Fibroblast of upper back skin (primary cell): ENCODE measurements at places on chromosomes 12 and 14.

- peak; percentile 90 for DNase-seq
Measured at GRCh38 chr12:66637699-66638301, 41.1 kb downstream of the GRIP1 start.

- peak; percentile 13 for DNase-seq
Measured at GRCh38 chr12:685388-685787, 22.1 kb upstream of the NINJ2 start.

DNA sequence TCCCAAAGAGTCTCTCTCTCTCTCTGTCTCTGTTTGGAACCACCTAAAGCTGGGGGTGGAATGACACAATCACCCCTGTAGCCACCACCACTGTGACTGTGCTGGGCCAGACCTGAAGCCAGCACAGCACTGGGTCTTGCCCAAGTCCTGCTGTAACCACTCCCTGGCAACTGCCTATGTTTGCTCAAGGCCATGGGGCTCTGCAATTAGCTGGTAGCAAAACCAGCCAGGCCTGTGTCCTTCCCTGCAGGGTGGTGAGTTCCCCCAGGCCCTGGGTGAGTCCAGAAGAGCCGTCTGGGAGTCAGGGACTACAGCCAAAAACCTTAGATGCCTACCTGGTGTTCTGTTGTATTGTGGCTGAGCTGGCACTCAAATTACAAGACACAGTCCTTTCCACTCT, 50.8 kb downstream of the DGLUCY start:
- no peak for DNase-seq

GRCh38 chr14:60197629-60198303, 32.6 kb upstream of the DHRS7 start:
- DNase-seq, result no peak

DNA sequence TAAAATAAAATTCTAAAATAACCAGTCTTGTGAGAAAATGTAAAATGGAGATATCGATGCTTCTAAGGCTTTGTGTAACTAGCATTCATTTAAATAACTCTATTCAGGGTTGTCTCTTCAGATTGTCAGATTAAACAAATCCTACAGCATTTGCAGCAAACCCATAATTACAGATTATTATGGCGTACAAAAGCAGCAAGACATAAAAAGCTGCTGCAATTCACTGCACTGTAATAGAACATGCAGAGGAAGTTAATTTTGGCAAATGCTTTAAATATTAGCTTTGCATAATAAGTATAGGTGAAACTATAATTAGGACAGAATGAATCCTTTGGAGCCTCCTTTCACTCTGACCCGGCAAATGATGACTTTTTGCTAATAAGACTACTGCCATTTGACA, 98.3 kb downstream of the INSM2 start:
- DNase-seq, result no peak

GRCh38 chr12:75042125-75042524, 167.5 kb downstream of the KCNC2 start:
- no peak for DNase-seq

DNA sequence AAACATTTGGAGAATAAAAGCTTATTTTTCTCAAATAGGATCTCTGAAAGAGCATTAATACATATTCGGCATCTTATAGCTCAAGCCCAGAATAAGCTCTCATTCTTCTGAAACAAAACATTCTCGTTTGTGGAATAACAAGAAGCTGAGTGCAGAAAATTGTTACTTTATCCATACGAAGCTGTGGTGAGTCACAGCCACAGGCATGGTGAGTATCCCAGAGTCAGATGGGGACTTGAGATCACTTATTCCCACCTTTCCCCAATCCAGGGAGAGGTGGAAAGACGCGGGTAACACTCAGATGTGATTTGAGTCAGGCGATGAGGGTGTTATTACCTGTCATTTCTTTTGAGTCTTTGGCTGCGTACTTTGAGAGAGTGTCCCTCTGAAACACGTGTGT, 214.6 kb upstream of the TMEM132C start:
- DNase-seq, result peak; percentile 36

- DNase-seq, result no peak
Measured at GRCh38 chr12:124445826-124446225, 121.6 kb downstream of the NCOR2 start.

DNA sequence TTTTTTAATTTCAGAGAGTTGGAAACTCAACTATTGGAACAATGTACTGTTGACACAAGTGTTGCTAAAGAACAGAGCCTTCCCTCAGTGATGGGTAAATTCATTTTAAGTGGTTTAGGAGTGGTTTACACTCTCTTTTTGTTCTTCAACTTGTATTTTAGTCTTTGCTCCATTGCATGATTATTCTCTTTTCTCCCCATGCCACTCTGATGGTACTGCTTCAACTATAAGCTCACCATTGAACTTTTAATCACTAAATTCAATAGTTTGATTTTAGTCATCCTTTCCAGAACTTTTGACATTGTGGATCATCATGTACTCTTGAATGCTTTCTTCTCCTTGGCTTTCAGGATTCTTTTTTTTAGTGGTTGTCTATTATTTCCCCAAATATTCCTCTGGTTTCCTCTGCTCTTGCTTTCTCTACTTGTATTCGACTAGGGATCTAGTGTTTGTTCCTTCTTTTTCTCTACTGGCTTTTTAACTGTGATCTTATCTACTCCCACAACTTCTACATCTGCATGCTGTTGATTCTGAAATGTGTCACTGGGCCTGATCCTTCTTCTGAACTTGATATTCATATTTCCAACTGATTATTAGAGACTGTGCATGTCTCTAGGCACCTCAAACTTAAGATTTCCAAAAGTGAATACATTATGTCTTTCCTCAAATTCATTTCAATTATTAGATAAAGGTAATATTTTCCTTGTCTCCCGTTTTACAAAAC, 15.4 kb downstream of the ACTR10 start:
- DNase-seq, result no peak

GRCh38 chr14:97840159-97840558, 1043.0 kb downstream of the VRK1 start:
- no peak for DNase-seq

DNA sequence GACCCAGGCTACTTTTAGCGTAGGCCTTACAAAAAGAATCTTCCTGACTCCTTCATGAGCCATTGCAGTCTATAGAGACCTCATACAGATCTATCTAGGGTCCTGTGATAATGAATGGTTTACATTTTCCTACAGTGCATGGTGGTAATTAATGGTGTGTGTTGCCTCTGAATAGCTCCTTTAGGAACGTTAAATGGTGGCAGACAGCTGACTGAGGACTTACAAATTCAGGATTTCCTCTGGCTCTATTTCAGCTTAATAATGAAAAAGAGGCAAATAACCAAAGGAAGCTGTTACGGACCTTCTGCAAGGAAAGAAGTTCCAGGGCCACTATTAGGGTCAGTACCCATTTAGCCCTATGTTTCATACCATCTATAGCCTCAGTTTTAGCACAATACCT, 5.1 kb downstream of the IKBIP start:
- no peak for DNase-seq

DNA sequence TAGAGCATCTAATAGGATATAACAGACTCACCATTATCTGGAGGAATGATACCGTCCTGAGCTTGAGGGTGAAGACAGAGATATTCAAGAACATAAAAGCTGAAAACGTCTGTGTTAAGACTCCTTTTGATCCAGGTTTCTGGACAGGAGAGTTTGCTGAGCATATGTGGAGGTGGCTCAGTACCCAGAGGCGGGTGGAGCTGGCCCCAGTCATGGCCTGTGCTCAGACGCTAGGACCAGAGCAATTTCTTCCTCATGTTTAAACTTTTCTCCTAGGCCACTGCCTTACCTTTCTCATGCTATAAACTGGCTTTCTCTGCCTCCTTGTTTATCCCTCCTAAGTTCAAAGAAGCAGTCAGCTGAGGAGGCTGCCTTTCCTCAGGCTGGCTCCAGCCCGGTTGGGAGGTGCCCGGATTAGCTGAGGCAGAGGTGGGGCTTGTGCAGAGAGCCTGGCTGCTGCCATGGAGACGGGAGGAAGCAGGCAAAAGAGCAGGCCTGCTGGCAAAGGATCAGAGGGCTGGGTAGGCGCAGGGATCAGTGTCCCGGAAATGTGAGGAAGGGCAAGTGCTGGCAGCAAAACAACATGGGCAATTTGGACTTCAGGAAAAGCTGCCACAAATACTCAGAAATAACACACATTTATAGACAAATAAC, 13.7 kb downstream of the COA8 start:
- DNase-seq, result peak; percentile 58

DNA sequence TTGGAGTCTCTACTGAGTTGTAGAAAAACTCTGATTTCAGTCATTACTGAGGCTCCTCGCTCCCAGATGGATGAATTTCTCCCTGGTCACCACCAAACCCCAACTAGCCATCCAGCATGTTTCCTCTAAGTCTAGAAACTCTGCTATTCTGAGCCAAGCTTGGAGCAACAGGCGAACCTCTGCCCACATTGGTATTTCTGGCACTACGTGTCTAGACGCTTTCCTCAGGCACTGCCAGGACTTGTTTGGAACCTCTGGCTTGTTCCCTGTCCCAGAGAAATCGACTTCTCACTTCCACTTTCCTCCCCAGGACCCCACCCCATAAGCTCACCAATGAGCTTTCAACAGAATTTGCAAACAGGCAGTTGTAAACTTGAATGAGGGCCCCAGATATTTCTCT, 27.6 kb downstream of the WSCD2 start:
- no peak for DNase-seq

DNA sequence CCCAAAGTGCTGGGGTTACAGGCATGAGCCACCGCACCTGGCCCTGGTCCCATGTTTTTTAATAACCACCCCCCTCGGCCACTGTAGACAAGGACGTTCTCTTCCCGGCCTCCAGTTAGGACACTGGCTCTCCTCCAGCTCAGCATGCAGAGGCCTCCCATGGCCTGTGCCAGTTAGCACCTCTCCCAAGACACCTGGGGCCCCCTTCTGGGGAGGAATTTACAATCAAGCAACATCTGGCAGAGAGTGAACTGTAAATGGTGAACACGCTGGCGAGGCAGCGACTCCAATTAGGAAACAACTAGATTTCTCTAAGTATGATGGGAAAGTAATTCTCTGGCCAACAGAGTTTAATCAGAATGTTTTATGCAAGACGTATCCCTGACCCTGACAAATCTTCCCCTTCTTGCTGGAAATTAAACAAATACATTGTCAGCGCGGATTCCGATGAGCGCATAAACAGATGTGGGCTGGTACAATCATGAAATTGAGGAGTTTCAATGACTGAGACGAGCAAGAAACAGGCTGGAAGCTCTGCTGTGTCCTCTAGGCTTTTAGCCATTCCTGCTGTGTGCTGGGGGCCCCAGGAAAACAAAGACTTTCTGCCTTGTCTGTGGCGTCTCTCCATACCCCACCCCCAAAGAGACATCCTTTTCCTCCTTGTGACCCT, 61.7 kb upstream of the DLK1 start:
- peak; percentile 40 for DNase-seq

DNA sequence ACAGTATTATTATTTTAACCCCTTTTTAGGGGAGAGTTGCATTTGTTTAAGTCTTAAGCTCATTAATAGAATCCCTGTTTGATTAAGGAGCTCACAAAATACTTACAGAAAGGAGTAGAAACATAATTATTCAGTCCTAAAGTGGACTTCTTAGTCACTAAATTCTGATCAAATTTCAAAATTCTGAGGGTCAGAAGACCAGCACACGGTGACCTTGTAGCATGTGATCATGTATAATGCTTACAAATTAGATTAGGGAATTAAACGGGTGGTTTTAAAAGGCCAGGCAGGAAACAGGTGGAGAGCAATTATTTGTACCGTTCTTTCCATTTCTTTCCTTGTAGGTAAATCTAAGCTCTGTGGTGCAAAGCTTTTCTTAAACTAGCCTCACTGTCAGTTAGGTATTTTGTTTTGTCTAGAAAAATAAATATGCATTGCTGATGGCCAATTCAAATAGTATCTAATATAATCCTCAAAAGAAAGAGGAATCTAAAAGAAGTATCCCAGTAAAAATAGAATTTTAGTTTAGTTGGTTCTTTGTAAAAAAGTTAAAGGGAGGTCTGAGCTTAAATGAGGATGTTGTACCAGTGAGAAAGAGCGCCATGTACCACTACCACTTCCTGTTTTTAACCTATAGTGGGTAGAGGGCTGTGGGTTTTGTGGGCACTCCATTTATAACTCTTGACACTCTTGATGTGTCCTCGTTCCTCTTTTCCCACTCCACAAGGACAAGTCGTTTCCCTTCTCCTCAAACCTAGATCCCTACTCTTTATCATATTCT, 51.1 kb downstream of the SLC38A1 start:
- DNase-seq, result no peak

GRCh38 chr14:91729756-91730155, 2.1 kb downstream of the CATSPERB start:
- DNase-seq, result no peak

- no peak for DNase-seq
Measured at GRCh38 chr14:55705651-55706364, 125.8 kb downstream of the KTN1 start.

DNA sequence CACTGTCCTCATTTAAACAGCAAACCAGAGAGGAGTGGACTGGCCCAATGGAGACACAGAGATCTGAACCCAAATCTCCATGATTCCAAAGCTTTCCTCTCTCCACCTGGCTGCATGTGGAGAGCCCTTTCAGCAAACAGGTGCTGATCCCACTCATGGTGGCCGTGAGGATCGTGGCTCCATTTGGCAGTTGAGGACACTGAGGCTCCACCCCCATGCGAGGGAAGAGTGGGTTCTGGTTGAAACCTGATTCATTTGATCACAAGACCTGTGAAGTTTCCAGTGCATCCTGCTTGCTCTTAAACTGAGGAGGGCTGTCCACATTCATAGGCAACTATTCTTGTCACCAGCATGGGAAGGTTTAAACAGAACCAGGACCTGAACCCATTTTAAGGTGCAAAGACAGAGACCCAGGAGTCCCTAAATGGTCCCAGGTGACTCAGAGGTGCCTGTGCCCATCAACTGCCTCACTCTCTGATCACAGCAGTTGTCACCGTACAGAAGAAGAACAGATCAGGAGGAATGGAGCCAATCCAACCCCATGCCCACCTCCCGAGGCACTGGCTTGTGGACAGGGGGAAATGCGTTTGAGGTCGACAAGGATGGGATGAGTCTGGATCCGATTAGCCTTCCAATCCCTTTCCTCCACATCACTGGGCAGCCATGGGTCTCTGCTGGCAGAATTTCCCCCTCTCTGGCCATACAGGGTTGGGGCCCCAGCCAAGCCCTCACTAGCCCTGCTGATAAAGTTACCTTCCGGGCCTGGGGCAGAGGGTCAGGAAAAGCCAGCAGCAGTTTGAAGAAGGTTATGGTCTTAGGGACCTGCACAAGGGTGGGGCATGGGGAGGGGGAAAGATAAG, 45.5 kb upstream of the BCL11B start:
- no peak for DNase-seq

GRCh38 chr12:130787445-130788410, 51.3 kb downstream of the STX2 start:
- DNase-seq, result peak; percentile 52
